ENCODE measurements at places on chromosomes 6 and 20.
A peak's percentile ranks its signal among the peaks of the same experiment; 100 is the strongest.

- DNase-seq = no peak
These were observed 98.8 kb upstream of the SNX9 start for GRCh38 chr6:157724138-157724820.

DNA sequence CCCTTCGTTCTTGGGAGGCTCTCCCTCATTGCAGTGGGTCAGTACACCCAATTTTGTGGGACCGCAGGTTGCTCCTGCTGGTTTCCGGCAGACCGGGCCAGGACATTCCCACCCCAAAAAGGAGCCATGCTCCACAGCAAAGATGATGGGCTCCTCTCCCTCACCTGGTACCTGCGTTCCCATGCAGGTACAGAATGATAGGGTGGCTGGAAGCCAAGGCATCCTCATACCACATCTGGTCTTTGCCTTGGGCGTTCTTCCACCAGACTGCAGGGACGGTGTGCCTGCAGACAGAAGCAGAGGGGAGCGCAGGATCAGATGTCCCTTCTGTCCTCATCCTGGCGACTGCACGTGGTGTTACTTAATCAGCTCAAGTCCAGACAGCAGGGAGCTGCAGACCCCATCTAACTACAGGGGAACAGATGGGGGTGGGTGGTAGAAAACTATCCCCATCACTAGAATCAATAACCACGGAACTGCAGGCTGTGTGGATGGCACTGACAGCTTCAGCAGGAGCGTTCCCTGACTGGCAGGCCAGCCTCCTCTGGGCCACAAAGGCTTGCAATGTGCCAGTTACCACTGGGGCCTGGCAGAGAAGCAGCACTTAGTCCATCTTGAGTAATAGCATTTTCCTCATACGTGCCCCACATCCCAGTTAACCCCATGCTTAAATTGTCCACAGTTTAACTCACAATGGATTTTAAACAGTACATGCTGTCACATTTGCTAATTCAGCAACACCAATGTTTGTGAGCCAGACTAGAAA lies 70.4 kb downstream of the ABHD12 start:
- no peak for DNase-seq

GRCh38 chr20:10578607-10579006 lies 95.2 kb downstream of the JAG1 start:
- no peak for DNase-seq

DNA sequence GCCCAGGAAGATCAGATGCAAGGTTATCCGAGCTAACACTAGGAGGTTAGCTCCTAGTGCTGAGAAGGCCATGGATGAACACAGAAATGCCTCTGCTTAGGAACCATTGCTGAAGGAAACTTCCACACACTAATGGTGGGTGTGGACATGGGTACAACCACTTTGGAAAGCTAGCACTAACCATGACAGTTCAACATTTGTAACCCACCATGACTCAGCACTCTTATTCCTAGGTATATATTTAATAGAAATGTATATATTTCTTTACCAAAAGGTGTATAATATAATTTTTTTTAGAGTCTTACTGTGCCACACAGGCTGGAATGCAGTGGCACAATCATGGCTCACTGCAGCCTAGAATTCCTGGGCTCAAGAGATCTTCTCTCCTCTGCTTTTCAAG lies 85.3 kb upstream of the BTBD3 start:
- no peak for DNase-seq

DNA sequence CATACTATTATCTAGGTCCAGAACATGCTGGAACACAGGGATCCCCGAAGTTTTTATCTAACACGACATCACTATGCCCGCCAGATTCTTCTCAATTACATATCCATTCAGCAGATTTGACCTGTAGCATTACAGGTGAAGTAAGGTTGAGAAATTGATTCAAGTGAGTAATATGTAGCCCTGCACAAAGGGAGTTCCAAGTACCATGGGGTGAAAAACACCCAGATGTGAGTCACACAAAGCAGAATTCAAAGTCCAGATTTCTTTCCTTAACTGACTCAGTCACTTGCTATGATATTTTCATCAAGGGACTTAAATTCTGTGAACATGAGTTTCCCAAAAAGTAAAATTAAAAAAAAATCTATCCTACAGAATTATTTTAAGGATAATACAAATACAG lies 655.4 kb upstream of the PTCHD4 start:
- DNase-seq = no peak

DNA sequence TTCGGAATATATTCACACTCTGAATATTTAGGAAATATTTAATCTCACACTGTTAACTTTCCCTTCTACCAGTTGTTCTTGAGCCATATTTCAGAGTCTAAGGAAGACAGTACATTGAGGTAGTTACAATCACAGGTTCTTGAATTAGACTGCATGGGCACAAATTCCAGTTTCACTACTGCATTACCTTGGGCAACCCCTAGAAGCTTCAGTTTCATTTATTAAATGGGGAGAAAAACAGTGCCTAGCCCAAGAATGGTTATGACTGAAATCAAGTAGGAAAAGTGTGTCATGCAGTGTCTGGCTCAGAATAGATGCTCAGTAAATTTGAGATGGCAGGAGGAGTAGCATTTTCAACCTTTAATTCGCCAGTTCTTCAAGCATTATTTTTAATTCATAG lies 124.5 kb upstream of the SAMD5 start:
- no peak for DNase-seq

DNA sequence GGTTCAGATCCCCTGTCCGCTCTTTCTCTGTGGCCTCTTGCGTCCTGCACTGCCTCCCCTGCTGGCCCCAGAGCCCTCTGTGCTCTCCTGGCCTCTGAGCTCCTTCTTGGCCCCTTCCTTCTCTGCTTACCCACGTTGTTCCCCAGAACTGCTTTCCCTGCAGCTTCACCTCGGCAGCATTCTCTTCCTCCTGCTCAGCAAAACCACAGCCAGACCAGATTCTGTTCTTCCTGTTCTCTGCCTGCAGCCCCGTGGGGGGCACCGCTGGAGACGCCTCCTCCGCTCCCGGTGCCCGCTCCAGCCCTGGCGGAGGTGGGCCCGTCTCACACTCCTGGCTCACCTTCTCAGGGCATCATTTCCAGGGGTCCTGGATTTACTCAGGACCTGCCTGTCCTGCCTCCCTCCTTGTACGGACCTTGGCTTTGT lies 59.7 kb downstream of the TCP11 start:
- no peak for DNase-seq

GRCh38 chr20:16229813-16230212 lies 343.4 kb downstream of the KIF16B start:
- no peak for DNase-seq

- DNase-seq = peak; percentile 63
These were observed at the start of gene CLIC1 for GRCh38 chr6:31736021-31736767. Gene CLIC1 (minus strand): TSS chr6:31736530. CDS start chr6:31736300, 230 bp downstream.

DNA sequence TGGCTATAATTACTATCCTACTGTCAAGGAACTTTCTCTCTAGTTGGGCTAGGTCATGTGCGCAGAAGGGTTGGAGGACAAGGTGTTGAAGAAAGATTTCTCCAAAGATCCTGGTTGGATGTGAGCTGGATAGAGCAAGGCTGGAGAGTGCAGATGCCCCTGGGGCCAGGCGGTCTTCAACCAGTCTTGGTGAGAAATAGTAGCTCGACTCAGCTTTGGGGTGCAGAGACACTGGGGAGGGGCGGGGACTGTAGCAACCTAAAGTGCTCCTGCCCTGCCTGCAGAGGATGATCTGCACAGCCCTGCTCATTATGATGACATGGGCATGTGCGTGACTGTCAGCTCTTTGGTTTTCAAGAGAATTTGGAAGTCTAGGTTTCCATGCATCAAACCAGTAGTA lies 35.9 kb downstream of the PHACTR3 start:
- no peak for DNase-seq

GRCh38 chr6:114276783-114277182 lies 66.0 kb downstream of the HS3ST5 start:
- no peak for DNase-seq

- no peak for DNase-seq
These were observed 3.8 kb downstream of the RIN2 start for GRCh38 chr20:19761841-19762240.

- DNase-seq = no peak
These were observed 26.0 kb upstream of the PCMTD2 start for GRCh38 chr20:64229507-64230061.

GRCh38 chr6:140494321-140495108 lies 1120.1 kb upstream of the CITED2 start:
- DNase-seq = no peak

GRCh38 chr6:30857549-30857948 lies 26.8 kb upstream of the DDR1 start:
- DNase-seq = no peak

DNA sequence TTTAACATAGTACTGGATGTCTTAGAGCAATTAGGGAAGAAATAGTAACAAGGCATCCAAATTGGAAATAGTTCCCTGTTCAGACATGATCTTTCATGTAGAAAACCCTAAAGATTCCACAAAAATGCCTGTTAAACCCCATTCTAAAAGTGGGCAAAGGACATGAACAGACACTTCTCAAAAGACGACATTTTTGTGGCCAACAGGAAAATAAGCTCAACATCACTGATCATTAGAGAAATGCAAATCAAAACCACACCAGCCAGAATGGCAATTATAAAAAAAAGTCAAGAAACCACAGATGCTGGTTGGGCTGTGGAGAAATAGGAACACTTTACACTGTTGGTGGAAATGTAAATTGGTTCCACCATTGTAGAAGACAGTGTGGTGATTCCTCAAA lies 109.9 kb upstream of the MOCS1 start:
- no peak for DNase-seq

- no peak for DNase-seq
These were observed 6.7 kb downstream of the SRC start for GRCh38 chr20:37352608-37352980.

- DNase-seq = no peak
These were observed 758 bp downstream of the SMIM28 start for GRCh38 chr6:138378463-138378862.

GRCh38 chr6:36955671-36956445 lies 1.3 kb downstream of the PI16 start:
- DNase-seq = no peak

DNA sequence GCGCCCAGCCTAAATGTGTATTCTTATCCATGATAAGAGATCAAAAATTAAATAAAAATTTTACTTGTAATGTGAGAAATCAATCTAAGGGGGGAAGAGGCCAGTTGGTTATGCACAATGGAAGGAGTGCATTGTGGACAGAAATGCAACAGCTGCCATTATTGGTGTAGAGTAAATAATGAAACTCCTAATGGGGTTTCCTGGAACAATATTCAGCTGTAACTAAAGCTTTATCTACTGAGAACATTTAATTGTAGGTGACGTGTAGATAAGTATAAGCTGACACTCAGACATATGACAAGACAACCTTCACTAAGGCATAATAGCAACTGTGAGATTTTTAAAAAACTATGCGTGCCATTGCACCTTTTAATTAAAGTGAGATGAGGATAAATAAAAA lies 71.4 kb downstream of the CEP57L1 start:
- no peak for DNase-seq

DNA sequence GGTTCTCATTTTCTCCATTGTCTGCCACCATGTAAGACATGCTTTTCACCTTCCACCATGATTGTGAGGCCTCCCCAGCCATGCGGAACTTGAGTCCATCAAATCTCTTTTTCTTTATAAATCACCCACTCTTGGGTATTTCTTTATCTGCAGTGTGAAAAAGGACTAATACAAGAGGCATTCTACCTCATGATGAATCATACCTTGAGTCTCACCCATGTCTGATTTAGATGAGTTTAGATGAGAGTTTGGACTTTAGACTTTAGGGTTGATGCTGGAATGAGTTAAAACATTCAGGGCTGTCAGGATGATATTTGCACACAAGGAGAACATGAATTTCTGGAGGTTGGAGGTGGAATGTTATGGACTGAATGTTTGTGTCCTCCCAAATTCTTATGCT lies 545.6 kb downstream of the C6orf118 start:
- DNase-seq = no peak

GRCh38 chr6:4727671-4728435 lies 48.4 kb upstream of the CDYL start:
- no peak for DNase-seq

DNA sequence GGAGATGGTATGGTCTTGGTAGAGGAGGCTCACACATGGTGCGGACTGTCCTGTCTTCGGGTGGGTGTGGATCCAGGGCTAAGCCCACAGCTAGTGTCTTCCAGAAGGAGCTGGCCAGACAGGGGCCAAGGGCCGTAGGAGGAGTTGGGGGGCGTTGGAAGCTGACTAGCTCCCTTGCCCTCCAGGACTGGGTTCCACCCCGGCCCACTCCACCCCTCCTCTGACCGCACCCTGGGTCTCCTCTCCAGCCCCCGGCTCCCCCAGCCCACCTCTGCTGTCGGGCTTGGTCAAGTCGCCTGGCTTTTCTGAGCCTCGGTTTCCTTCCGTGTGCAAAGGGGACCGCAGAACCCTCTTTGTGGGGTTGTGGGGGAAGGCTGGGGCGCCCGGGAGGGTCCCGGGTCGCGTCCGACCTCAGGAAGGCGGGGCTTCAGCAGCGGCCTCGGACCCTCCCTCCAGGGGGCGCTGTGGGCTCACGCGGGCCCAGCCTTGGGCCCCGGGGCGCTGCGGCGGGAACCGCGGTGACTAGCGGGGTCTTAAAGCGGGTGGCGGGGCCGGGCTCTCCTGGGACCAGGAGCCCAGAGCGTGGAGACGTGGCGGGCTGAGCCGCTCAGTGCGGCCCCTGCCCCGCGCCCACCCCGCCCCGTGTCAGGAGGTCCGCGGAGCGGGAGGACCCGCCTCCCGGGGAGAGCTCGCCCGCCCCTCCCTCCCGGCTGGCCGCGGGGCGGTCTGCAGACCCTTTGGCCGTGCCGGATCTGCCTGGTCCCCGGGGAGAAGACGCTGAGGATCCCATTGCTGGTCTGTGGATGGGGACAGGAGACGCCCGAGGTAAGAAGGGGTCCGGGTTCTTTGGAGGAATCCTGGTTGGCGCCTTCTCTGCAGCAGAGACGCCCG lies 5.4 kb downstream of the NPBWR2 start:
- DNase-seq = no peak

GRCh38 chr20:42756991-42757390 lies 432.7 kb downstream of the PTPRT start:
- DNase-seq = no peak

DNA sequence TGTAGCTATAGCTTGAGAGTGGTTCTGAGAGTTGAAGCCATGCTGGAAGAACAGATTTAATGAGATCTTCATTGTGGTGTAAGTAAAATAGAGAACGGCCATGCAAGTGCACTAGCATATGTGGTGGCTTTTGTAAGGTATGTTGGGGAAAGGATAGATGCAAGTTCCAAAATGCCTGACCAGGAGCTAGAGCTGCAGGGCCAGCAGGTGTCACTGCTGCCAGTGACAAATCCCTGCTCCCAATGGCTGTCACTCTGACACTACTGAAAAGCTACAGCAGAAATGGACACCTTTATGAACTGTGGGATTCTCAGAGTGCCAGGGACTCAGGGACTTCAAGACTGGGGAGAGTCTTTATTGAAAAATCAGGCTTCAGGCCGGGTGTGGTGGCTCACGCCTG lies 23.1 kb upstream of the VIP start:
- no peak for DNase-seq

GRCh38 chr6:109304284-109305015 lies 77.8 kb downstream of the CD164 start:
- no peak for DNase-seq

- no peak for DNase-seq
These were observed 421.2 kb upstream of the HTR1E start for GRCh38 chr6:86516087-86516486.
